Activated T-helper 2 cell treated with anti-CD3 and anti-CD28 coated beads, Interferon-gamma antibody, Interleukin-2, Interleukin-4, amounts not matched to agents 10 μg/mL and 5 μg/mL and 100 μg/mL, durations not matched to agents 14 hours and 24 hours and 36 hours (primary cell): ENCODE measurements at places on chromosomes 2 and 18.

GRCh38 chr2:57460396-57461276 is 586.0 kb upstream of the VRK2 start:
- H3K27me3 ChIP-seq = no peaks in the 10 kb centered on the region
- no peaks in the 10 kb centered on the region for H3K36me3 ChIP-seq
- no peak overlapping the region for H3K27ac ChIP-seq
- no peak overlapping the region for H3K4me3 ChIP-seq
- no peak for DNase-seq
- no peaks in the 10 kb centered on the region for H3K4me1 ChIP-seq

- peaks cover 23% of the 10 kb centered on the region for H3K4me1 ChIP-seq
- no peak for DNase-seq
- no peaks in the 10 kb centered on the region for H3K27me3 ChIP-seq
- H3K27ac ChIP-seq = no peak overlapping the region
These were observed 88.1 kb downstream of the TNFRSF11A start for GRCh38 chr18:62413206-62413605.

DNA sequence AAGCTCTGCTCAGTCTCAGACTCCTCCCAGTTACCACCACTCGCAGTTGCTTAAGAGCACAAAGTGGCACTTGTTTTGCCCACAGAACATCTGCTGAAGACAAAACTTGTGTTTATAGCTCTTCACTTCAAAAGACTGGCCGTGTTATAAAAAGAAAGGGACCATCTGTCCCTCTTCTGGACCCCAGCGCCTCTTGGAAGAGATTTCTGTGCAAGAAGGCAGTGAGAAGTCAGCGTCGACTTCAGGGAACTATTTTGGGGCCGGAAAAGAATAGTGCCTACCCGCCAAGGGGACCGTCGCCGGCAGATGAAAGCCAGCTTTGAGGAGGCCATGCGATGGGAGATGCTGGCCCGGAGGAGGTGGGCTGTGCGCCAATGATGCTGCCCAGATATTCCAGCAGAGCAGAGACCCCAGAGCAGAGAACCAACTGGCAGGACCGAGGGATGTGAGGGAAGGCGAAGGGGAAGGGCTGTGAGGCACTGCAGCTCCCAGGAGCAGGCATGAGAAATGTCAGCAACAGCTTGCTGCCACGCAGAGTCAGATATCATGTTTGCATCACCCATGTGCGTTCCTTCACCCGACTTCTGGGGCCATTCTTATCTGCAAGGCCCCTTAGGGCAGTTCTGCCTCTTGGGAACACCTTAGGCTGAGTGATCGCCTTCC is 270.9 kb downstream of the ATAD2B start:
- H3K27me3 ChIP-seq = no peaks in the 10 kb centered on the region
- H3K4me1 ChIP-seq = peaks cover 7% of the 10 kb centered on the region
- H3K27ac ChIP-seq = no peak overlapping the region
- H3K4me3 ChIP-seq = no peak overlapping the region

GRCh38 chr2:38029512-38029911 is 46.4 kb downstream of the CYP1B1 start:
- no peak overlapping the region for H3K4me3 ChIP-seq
- peaks cover 21% of the 10 kb centered on the region for H3K27me3 ChIP-seq
- peaks cover 13% of the 10 kb centered on the region for H3K4me1 ChIP-seq
- DNase-seq = no peak
- H3K36me3 ChIP-seq = no peaks in the 10 kb centered on the region
- H3K27ac ChIP-seq = no peak overlapping the region

DNA sequence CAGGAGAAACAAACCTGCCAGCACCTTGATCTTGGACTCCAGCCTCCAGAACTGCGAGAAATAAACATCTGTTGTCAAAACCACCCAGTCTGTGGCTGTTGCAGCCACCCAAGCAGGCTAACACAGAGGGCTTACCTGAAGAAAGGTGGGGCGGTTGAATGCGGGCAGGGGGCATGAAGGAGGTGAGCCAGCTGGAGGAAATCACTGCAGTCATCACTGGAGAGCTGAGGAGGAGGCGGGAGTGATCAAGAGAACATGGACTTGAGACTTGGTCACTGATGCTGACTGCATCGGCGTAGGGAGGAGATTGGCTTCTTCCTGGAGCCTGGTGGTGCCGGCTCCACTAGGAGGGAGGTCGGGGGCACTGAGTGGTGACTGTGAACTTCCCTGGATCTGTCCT is 14.6 kb upstream of the ARMC9 start:
- H3K4me3 ChIP-seq = no peak overlapping the region
- H3K4me1 ChIP-seq = peaks cover 7% of the 10 kb centered on the region
- no peaks in the 10 kb centered on the region for H3K36me3 ChIP-seq
- no peak overlapping the region for H3K27ac ChIP-seq

DNA sequence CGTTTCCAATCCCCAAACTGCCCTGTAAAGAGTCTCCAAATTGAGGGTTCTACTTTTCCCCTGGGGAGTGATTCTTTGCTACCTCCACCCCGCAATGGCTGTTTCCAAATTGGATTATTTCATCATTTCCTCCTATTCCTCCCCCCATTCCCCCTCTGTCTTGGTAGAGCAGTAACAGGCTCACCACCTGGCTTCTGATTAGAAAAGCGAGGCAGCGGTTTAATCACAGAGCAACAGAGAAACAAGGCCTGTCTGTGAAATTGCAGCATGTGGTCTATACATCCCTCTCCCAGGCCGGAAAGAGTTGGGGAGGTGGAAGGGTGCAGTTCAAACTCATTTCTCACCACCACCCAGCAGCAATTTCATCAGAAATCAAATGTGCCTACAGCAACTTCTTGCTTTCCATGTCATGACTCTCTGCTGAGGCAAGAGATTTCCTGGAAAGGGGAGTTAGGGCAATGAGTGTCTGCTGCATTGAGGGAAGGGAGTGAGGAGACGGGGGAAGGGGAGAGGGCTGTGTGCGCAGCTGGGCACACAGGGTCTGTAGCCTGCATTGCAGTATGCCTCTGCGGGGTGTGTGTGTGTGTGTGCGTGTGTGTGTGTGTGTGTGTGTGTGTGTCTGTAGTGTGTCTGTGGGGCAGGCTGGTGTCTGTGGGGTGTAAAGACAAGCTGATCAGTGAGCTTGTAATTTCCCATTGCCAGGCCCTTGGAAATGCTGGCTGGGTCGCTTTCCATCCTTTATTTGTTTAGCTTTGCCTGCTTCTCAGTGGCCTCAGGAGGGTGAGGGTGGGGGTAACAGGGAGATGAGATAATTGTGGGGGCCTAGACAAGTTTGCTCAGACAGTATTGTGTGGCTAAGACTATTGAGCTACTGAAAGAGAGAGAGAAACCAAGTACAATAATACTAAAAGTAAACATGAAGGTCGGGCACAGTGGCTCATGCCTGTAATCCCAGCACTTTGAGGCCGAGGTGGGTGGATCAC is 13.5 kb upstream of the IGFBP2 start:
- no peak overlapping the region for H3K4me3 ChIP-seq
- peak overlapping the region; percentile 79 for H3K27ac ChIP-seq
- peaks cover 11% of the 10 kb centered on the region for H3K4me1 ChIP-seq
- DNase-seq = no peak
- H3K36me3 ChIP-seq = no peaks in the 10 kb centered on the region

GRCh38 chr18:50340078-50340477 is 34.8 kb upstream of the SKA1 start:
- DNase-seq = no peak

GRCh38 chr2:239666855-239667376 is 266.1 kb upstream of the HDAC4 start:
- no peaks in the 10 kb centered on the region for H3K36me3 ChIP-seq
- H3K4me3 ChIP-seq = no peak overlapping the region
- DNase-seq = no peak
- no peaks in the 10 kb centered on the region for H3K4me1 ChIP-seq

DNA sequence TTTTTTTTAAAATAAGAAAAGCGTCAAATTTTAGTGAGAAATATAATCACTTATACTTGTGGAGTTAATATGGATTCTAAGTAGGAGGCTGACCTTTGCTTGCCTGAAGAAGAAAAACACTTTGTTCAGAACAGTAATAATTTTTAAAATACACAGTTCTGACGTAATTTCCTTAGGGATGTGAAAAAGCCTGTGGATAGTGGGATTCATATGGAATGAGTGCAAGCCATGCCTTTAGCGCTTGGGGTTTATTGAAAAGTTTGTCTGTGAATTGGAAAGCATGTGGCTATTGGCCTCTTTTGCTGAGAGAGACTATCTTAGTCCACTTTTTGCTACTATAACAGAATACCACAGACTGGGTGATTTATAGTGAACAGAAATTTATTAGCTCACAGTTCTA is 151.3 kb downstream of the CCDC85A start:
- H3K36me3 ChIP-seq = no peaks in the 10 kb centered on the region
- no peak overlapping the region for H3K27ac ChIP-seq
- DNase-seq = no peak
- H3K27me3 ChIP-seq = no peaks in the 10 kb centered on the region
- H3K4me1 ChIP-seq = no peaks in the 10 kb centered on the region
- H3K4me3 ChIP-seq = no peak overlapping the region

DNA sequence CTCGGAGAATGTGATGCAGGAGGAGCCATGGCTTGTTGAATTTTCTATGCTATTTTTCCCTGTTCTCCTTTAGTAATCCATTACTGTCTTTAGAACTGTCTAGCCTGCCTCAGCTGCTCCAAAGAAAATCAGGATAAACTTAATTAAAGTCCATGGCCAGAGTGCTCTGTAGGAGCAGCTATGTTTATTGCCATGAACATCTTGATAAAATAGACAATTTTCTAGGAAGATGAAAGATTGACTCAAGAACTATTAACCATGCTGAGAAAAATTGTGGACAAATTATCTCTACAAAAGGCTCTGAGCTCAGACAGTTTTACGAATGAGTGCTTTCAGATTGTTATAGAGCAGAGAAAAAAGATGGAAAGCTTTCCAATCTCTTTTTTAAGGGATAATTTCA is 193.0 kb downstream of the TTC32 start:
- peaks cover 3% of the 10 kb centered on the region for H3K4me1 ChIP-seq
- peaks cover 4% of the 10 kb centered on the region for H3K27me3 ChIP-seq
- H3K36me3 ChIP-seq = no peaks in the 10 kb centered on the region
- DNase-seq = no peak
